ENCODE measurements at places on chromosomes 6 and 20. TPM values are rescaled to one million over a fixed set of nuclear protein-coding genes. Genes with fewer than 3 reads are reported as not detected.

- no peak for DNase-seq
Measured at GRCh38 chr6:80151635-80152034, 45.2 kb downstream of the BCKDHB start.

GRCh38 chr6:144423167-144423566 is 138.0 kb downstream of the UTRN start:
- no peak for DNase-seq

DNA sequence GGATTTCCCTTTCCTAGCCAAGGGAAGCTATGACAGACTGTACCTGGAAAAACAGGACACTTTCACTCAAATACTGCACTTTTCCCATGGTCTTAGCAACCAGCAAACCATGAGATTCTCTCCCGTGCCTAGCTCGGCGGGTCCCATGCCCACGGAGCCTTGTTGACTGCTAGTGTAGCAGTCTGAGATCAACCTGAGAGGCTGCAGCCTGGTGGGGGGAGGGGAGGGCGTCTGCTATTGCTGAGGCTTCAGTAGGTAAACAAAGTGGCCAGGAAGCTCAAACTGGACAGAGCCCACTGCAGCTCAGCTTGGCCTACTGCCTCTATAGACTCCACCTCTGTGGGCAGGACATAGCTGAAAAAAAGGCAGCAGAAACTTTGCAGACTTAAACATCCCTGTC is 61.8 kb downstream of the EPM2A start:
- DNase-seq = no peak

DNA sequence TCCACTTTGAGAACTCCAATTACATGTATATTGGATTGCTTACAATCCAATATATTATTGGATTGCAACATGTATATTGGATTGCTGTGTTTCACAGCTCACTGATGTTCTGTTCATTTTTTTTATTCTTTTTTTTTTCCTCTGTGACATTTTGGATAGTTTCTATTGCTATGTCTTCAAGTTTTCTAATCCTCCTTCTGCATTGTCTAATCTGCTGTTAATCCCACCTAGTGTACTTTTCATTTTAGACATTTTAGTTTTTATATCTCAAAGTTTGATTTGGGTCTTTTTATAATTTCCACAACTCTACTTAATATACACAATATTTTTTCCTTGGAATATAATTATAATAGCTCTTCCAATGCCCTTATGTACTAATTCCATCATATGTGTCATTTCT is 34.5 kb downstream of the CNBD2 start:
- no peak for DNase-seq

- no peak for DNase-seq
Measured at GRCh38 chr6:112899541-112899940, 552.4 kb downstream of the RFPL4B start.

DNA sequence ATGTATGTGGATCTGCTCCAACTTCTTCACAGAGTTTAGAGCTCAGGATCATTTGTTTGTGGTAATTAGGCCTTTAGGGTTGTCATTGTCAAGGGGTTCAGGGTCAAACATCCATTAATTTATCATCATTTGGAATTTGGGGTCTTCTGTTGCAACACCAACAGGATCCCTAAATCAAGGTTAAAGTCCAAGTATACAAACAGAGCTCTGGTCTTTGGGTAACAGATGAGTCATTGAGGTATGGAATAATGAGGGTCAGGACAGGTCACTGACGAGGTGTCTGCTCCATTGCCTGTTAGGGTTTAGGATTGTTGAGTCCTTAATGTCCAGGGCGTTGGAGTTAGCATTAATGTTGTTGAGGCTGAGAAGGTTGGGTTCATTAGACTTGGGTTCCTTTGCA is 47.6 kb downstream of the PRND start:
- DNase-seq = no peak

- DNase-seq = no peak
Measured at GRCh38 chr6:17930321-17930993, 57.0 kb downstream of the KIF13A start.

DNA sequence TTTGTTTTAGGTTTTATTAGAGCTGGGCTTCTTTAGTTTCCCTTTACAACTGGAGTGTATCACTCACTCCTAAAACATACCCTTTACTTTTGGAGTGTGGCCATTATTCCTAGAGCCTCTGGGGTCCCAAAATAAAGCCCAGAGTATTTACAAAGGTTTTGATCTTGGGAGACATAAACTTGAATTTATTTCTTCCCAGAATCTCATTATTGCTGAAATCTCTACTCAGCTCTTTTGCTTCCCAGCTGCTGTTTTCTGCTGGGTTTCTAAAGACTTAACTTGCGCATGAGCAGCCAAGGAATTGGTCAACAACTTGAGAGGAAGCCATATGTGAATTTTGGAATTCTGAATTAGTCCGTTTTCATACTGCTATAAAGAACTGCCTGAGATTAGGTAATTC is 94.5 kb upstream of the NRSN1 start:
- DNase-seq = no peak

- DNase-seq = no peak
Measured at GRCh38 chr6:159193923-159194322, 24.7 kb downstream of the FNDC1 start.

DNA sequence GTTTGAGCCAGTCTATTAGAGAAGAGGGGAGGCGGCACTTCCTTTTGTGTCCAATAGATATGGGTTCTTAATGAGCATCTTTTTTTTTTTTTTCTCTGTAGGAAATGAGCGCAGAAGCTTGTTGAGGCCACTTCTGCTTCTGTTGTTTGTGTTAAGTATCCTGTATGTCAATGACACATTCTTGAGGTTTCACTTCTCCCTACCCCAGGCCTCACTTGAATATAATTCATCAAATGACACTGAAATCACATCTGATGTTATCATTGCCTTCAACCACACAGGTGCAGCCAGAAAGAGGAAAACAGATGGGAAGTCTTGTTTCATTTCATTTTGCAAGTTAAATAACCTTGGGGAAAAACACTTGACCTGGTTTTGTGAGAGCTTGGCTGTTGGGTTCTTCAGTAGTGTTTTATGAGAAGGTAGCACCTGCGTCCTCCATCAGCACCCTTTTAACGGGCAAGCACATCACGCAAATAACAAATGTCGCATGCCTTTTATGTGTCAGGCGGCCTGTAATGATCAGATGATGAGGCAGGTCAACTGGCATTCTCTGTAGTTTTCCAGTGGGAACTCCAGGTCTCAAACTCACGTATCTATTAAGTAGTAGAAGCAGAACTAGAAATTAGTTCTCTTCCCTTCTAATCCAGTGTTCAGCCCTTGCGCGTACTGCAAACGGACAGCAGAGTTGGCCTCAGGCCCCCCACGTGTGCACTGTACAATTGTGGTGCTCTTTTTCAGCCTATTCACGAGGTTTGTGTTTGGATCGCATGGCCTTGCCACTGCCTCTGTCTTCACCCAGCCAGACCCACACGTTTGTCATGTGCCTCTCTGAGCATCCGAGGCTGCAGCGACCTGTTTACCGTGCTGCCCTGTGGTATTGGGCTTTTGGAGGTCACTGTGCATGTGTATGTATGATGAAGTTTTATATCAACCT is 23.5 kb downstream of the PLEKHG1 start:
- DNase-seq = no peak

- no peak for DNase-seq
Measured at GRCh38 chr6:151689499-151690201, 117.8 kb upstream of the ESR1 start.

GRCh38 chr20:13870170-13870748 is 85.4 kb downstream of the NDUFAF5 start:
- DNase-seq = no peak

DNA sequence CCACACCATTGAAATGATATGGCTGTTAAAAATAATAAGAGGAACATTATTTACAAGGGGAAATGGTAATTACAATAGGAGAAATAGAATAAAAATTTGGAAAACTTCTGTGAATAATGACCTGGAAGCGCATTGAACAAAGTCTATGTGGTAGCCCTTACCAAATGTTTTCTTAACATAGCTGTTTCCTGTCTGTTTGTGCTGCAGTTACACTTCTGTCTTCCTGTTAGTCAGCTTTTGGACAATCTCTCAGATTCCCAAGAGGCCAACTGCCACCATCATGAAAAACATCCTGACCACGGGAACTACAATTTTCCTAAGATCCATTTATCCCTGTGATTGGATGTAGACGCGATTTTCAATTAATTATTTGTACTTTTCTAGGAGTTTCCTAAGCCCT is 754.4 kb upstream of the MARCKS start:
- no peak for DNase-seq

GRCh38 chr6:6643398-6643797 is 54.9 kb downstream of the LY86 start:
- no peak for DNase-seq

- no peak for DNase-seq
Measured at GRCh38 chr6:125173341-125174095, 19.9 kb downstream of the TPD52L1 start.

DNA sequence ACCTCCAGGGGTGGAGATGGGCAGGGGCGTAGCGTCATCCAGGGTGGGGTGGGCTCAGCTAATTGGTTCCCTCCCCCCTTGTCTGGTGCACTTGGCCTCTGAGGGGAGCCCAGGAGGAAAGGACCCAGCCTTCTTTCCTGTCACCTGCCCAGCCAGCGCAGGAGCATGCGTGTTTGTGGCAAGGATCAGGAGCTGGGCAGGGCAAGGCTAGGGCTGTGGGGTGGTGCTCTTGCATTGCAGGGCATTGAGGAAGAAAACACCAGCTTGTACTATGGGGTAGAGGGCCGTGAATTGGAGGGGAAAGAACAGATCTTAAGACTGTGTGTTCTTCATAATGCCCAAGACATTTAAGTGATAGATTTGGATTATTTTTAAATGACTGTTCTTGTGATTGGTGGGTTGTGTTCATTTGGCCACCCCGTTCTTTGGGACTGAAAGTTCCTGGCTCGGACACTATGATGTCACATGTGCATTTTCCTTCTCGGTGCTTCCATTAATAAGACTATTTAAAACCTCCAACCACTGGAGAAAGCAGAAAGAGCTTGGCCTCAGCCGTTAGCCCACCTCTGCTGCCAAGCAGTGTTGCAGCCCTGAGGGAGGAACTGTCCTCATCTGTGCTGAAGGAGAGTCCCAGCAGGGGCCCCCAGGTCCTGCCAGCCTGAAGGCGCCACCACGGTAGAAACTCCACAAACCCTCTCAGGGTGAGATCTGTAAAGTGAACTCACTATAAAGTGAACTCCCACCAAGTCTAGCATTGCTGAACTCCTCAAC is 136.2 kb upstream of the INSM1 start:
- no peak for DNase-seq

DNA sequence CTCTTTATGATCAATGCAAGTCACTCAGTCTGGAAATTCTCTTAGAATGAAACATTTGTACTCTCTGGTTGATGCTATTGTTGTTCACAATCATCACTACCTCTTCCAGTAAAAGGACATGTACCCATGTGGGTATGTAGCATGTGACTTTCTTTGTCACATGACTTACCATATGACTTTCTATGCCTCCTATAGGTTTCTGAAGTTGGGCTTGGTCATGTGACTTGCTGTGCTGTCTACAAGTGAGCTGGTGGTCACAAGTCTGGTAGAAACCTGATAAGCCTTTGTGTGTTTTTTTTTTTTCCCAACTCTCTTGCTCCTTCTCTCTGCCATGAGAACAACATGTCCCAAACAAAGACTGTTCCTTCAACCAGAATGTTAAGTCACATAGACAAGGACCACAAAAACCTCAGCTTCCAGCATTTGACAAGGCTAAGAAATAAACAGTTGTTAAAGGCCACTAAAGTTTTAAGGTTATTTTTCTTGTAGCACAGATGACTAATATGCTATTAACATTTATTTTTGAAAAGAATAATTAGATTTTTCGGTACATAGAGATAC is 379.2 kb upstream of the SLC35B3 start:
- DNase-seq = no peak

DNA sequence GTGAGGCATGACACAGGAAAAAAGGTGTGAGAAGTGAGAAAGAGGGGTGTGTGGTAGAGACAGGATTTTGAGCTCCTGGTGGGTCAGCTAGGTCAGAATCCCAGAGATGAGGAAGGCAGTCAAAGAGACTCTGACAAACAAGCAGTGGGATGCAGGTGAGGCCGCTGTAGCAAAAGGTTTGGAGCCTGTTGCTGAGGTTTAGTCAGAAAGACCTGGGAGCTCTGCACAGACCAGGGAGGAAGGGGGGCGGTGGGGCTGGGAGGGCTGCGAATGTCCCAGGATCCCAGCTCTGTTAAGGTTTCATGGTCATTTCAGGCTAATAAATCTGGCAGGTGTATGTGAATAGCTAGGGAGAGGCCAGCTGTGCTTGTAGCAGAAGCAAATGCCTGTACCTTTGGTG is 373.9 kb upstream of the SYNCRIP start:
- no peak for DNase-seq

DNA sequence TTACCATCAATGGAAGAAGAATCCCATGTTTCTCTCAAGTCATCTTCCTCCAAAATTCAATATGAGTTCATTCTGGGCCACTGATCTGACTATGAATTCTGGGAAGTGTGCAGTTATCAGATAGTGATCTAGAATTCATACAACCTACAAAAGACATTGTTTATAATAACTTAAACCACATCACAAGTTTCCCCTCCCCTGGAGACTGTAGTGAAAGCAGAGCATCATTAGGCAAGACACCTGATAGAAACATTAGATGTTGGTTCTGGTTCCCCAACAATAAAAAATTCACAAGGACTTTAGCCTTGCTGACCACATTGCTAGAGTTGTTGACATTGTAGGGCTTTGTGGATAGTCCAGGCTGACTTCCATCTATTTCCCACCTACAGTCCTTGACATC is 506.4 kb upstream of the JAG1 start:
- DNase-seq = no peak

- no peak for DNase-seq
Measured at GRCh38 chr6:43471399-43471798, 6.0 kb upstream of the TJAP1 start.

- no peak for DNase-seq
Measured at GRCh38 chr20:20820785-20821483, 108.5 kb upstream of the RALGAPA2 start.

DNA sequence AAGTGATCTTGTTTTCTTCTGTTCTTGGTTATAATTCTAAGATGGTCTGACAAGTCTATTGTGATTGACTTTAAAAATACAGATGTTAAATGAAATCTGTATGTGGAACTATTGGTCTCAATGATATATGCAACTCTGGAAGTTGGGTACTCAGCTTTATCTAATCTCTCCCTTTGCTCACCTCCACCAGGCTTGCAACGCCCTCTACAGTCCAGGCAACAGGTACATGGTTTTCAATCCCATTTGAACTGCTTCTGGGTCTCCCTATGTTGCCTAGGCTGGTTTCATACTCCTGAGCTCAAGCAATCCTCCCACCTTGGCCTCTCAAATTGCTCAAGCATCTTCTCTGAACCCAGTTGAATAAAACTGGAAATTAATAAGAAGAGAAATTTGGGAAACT is 25.6 kb upstream of the HLA-DQB1 start:
- DNase-seq = no peak

The SPDEF gene
- 0.14 TPM for polyA plus RNA-seq

The ZNF165 gene
- polyA plus RNA-seq = 0.34 TPM

The CST11 gene
- not detected for polyA plus RNA-seq

The PI16 gene
- 13.6 TPM for polyA plus RNA-seq

The HLA-DOA gene
- polyA plus RNA-seq = 0.56 TPM

The TGM3 gene
- polyA plus RNA-seq = 0.25 TPM

The AGER gene
- polyA plus RNA-seq = 8.0 TPM

The BCKDHB gene
- polyA plus RNA-seq = 18.5 TPM

The TNXB gene
- 108 TPM for polyA plus RNA-seq

The CRIP3 gene
- polyA plus RNA-seq = 1.7 TPM

The LY6G5C gene
- polyA plus RNA-seq = 2.7 TPM

The COL9A3 gene
- 6.1 TPM for polyA plus RNA-seq

The HLA-DRA gene
- polyA plus RNA-seq = 27.8 TPM

Data from forelimb muscle (tissue), 1 donor.